ENCODE measurements at places on chromosomes 1 and 21. TPM values are rescaled to one million over a fixed set of nuclear protein-coding genes. Genes with fewer than 3 reads are reported as not detected.

DIP2A gene
- 17.6 TPM for total RNA-seq

RNF186 gene
- not detected for total RNA-seq

TYW3 gene
- total RNA-seq, result 10.1 TPM

KRTAP7-1 gene
- not detected for total RNA-seq
